ENCODE measurements at places on chromosomes 5 and 9. TPM values are rescaled to one million over a fixed set of nuclear protein-coding genes. Genes with fewer than 3 reads are reported as not detected.

Gene CDH10
- total RNA-seq = 0.08 TPM

Gene IL5
- total RNA-seq = not detected

Gene RANBP17
- total RNA-seq = 8.5 TPM

Gene SLC6A19
- not detected for total RNA-seq

Gene GABRA6
- not detected for total RNA-seq

Gene C5orf52
- total RNA-seq = not detected
